ENCODE measurements at places on chromosomes 2 and 18. TPM values are rescaled to one million over a fixed set of nuclear protein-coding genes. Genes with fewer than 3 reads are reported as not detected.

CLEC4F gene
- not detected for total RNA-seq

DCTN1 gene
- total RNA-seq: 117 TPM

ZSWIM2 gene
- total RNA-seq: not detected

IL36RN gene
- total RNA-seq: not detected

MYO5B gene
- total RNA-seq: 9.6 TPM

APCDD1 gene
- total RNA-seq: 0.29 TPM

ACMSD gene
- total RNA-seq: 3.8 TPM
